ENCODE measurements at places on chromosomes 6 and 20.

- no peak for DNase-seq
These were observed 118.9 kb downstream of the RIN2 start for GRCh38 chr20:19876828-19877460.

DNA sequence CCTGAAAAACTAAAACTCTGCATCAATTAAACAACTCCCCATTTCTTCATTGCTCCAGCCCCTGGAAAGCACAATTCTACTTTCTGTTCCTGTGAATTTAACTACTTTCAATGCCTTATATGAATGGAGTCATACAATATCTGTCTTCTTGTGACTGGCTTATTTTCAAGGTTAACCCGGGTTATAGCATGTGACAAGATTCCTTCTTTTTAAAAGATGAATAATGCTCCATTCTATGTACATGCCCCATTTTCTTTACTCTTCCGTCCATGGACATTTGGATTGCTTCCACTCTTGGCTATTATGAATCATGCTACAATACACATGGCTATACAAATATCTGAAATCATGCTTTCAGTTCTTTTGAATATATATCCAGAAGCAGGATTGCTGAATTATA is 334.9 kb upstream of the ID4 start:
- DNase-seq: no peak

GRCh38 chr6:69729870-69730449 is 66.8 kb downstream of the LMBRD1 start:
- no peak for DNase-seq

GRCh38 chr6:116265041-116265829 is 11.4 kb upstream of the TSPYL4 start:
- DNase-seq: no peak

DNA sequence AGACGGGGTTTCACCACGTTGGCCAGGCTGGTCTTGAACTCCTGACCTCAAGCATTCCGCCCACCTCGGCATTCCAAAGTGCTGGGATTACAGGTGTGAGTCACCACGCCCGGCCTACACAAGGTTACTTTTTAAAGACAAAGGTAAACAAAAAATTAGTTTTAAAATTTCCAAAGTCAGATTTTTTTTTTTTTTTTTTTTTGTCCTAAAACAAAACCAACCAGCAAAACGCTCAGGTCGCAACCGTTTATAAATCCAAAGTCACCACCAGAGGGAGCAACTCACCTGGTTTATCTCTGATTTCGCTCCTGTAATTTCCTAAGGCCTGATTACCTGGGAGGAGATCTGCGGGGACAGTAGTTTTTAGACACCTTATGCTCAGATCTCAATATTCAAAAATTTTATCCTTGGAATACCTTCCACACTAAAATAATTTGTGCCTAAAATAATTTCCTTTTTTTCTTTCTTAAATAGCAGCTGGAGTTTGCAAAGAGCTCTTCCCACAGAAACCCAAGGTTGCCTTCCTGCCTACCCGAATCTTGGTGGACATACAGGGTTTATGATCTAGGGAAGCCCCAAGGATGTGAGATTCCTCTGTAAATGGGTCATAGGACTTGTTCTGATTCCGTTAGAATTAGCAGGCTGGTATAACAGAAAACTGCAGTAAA is 19.8 kb upstream of the TREM1 start:
- peak; percentile 51 for DNase-seq

DNA sequence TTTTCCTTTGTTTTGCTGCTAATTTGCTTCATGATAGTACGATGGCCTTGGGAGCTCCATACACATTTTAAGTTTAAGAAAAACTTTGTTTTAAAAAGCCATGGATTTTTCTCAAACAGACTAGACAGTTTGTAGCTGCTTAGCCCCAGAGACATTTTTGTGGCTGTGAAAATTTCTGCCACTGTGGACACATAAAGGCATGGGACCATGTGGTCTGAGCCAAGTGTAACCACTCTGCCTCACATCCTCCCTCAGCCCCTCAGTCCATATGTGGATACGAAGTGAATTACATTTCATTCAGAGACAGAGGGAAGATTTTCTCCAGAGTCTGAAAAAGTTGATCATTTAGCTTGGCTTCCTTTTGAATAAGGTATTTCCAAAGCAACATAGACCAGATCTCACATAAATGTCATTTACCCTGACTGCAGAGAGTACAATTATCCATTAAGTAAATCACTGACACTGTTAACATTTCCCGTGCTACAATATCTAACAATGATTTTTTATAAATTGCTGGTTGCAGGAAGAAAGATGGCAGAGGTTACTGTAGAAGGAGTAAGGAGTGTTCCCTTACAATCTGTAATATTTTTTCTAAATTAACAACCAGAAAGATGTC is 87.4 kb downstream of the GJA1 start:
- DNase-seq: no peak

DNA sequence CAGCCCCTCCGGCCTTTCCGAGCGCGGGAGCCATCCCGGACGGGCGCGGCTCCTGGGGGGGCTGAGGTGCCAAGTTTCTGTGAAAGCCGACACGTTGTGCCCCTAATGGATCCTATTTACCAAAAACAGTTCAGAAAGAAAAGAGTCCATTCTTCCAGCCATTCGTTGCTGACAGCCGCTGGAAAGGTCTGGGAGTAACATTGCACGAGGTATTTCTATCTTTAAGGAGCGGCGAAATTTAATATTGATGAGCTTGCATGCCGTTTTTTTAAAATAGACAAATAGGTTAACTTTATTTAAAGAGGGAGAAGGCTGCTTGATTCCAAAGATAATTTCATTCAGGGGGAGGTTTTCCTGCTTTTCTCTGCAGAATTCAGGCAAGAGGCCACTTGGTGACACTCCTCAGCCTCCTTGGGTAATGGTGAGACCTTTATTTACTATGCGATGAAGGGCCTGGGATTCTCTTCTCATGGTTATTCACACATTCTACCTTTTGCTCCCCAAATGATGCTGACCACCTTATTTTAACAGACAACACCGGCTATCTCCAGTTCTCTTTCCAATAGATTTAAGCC is 988 bp downstream of the TIAM2 start:
- DNase-seq: no peak

GRCh38 chr6:111428811-111429210 is 54.2 kb downstream of the REV3L start:
- no peak for DNase-seq

- DNase-seq: no peak
These were observed 46.8 kb downstream of the CYP24A1 start for GRCh38 chr20:54126806-54127655.

DNA sequence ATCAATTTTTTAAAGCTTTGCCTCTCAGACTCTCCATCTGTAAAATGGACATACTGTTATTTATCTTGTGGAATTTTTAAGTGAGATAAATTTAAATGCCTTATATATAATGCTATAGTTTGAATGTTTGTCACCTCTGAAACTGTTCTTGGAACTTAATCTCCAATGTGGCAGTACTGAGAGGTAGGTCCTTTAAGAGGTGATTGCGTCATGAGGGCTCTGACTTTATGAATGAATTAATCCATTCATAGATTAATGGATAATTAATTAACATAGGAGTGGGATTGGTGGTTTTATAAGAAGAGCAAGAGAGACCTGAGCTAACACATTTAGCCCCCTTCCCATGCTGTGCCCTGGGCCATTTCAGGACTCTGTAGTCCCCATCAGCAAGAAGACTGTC is 326.3 kb upstream of the TSHZ2 start:
- no peak for DNase-seq

GRCh38 chr6:73076211-73076954 is 148.9 kb downstream of the KHDC1L start:
- DNase-seq: no peak

DNA sequence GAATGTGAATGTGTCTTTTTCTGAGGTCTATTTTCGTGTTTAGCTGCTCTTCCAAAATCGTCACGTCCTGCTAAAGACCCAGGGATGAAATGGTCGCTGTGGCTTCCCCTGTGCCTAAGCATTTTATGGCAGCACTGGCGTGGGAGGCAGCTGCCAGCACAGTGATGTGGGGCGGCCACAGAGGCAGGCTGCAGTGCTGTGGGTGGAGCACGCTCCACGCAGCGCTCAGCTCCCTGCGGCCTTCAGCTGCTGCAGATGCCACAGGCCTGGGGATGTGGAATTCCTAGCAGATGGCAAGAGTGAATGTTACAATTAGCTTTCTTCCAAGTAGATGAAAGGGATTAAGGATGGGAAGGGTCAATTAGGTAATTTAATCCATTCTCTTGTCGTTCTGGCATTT is 242.6 kb downstream of the SMOC2 start:
- DNase-seq: no peak

GRCh38 chr6:45388328-45388727 is 10.6 kb upstream of the SUPT3H start:
- no peak for DNase-seq

GRCh38 chr20:51749674-51750036 is 18.5 kb downstream of the ATP9A start:
- no peak for DNase-seq

DNA sequence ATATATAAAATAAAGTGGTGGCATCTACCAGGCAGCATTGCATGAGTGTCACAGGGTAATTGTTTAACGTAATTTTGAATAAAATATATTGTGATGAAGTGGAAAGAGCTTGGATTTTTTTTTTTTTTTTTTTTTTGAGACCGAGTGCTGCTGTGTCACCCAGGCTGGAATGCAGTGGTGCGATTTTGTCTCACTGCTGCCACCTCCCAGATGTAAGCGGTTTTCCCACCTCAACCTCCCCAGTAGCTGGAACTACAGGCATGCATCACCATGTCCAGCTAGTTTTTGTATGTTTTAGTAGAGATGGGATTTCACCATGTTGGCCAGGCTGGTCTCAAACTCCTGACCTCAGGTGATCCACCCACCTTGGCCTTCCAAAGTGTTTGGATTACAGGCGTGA is 81.1 kb upstream of the SMIM8 start:
- no peak for DNase-seq

DNA sequence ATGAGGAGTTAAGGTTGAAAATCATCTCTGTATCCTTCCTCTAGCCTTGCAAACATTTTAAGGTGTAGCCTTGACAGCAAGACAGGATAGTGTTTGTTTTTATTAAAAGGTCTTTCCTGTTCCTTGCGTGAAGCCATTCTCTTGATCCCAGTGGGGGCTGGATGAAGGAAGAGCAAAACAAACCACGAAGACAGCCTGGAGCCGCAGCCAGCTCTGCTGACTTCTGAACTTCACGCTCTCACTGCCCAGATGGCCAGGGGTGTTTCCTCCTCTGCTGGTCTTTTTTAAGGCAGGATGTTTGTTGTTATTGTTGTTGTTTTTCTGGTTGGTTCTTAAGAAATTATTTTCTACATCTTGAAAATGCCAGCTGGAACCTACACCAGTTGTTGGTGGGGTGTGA is 156.4 kb downstream of the MTHFD1L start:
- DNase-seq: no peak

GRCh38 chr6:160261991-160262680 is 3.5 kb upstream of the SLC22A2 start:
- no peak for DNase-seq

DNA sequence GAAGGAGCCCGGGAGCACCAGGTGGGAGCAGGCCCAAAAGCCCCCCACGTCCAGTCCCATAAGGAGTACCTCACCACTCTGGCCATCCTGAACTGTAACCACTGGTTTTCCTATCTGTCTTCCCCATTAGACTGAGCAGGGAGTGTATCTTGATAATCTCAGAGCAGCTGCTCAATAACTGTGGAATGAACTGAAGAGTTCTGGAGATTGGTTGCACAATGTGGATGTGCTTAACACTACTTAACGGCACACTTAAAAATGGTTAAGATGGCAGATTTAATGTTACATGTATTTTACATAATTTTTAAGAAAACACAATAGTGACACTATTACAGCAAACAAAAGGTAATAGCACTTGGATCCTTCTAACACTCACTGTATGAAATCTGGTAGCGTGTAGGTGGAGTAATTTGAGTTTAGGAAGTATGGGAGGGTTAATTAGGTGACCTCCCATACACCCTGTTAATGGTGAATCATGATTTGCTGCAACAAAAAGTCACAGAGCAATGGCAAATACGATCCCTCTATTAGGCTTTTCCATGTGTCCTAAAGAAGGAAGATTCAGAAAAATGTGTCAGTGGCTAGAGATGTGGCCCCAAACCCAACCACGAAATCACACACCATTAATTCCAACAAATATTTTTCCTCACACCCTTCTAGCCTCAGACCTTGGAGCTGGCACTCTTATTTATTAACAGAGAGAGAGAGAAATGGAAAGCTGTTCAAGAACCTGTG is 18.4 kb downstream of the TRAM2 start:
- no peak for DNase-seq

DNA sequence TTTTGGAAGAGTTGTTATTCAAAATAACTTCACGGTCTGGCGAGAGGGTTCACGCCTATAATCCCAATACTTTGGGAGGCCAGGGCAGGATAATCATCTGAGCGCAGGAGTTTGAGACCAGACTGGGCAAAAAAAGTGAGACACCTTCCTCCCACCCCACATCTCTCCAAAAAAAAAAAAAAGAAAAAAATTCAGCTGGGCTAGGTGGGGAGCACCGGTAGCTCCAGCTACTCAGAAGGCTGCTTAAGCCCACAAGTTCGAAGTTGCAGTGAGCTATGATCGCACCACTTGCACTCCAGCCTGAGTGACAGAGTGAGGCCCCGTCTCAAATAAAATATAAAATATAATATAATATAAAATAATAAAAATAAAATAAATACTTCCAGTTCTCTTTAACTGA is 10.4 kb downstream of the OR2B2 start:
- DNase-seq: no peak

GRCh38 chr20:38222231-38222922 is 38.2 kb downstream of the KIAA1755 start:
- peak; percentile 71 for DNase-seq

GRCh38 chr6:25112322-25112773 is 166.8 kb upstream of the CARMIL1 start:
- DNase-seq: no peak

DNA sequence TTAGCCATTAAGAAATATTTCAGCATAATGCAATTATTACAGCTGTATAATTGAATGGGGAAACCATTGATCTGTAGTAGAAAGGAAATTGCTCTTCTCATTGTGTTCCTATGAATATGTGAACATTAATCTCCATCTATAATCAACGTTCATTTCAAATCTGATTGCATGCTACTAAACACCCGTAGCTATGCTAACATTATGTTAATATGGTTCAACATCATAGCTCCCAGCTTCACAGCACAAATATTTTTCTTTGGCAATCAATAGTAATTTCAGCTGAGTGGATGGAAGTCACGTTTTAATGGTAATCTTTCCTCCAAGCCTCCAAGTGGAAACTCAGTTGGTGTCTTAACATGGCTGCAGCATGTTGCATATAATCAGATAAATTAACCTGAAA is 454.4 kb downstream of the MAFB start:
- DNase-seq: no peak

DNA sequence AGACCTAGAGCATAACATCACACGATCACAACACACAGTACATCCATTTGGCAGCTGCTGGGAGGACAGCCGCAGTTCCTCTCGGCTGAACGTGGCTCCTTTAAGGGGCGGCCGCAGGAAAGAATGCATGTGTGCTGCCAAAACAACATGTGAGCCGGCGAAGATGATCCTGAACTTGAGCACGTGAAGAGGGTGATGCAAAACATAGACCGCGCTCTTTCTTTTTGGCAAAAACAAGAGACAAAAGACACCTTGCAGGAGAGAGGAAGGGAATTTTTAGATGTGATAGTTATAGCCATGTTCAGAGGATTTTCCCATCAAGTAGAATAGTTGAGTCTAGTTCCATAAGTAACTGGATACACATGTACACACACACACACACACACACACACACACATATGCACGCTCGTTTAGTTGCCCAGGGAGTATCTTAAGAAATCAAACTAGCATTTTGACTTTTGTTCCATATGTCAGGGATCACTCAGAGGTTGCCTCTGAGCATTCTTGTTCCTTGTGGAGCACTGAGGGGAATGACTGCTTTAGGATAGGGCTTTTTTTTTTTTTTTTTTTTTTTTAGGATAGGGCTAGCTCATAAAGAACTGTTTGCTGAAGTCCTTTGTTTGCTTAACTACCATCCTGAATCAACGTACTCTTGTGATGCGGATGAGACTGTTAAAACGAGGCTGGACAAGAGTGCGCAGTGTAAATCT is 21.7 kb upstream of the RANBP9 start:
- DNase-seq: no peak

All from activated naive CD8-positive, alpha-beta T cell treated with anti-CD3 and anti-CD28 coated beads, Interleukin-2, amount 50 U/mL, for 24 hours (primary cell).